Dermis microvascular lymphatic vessel endothelial cell (primary cell): ENCODE measurements at places on chromosomes 16 and 17.

GRCh38 chr17:74815550-74816370 lies 39.6 kb upstream of the NAT9 start:
- DNase-seq, result no peak

DNA sequence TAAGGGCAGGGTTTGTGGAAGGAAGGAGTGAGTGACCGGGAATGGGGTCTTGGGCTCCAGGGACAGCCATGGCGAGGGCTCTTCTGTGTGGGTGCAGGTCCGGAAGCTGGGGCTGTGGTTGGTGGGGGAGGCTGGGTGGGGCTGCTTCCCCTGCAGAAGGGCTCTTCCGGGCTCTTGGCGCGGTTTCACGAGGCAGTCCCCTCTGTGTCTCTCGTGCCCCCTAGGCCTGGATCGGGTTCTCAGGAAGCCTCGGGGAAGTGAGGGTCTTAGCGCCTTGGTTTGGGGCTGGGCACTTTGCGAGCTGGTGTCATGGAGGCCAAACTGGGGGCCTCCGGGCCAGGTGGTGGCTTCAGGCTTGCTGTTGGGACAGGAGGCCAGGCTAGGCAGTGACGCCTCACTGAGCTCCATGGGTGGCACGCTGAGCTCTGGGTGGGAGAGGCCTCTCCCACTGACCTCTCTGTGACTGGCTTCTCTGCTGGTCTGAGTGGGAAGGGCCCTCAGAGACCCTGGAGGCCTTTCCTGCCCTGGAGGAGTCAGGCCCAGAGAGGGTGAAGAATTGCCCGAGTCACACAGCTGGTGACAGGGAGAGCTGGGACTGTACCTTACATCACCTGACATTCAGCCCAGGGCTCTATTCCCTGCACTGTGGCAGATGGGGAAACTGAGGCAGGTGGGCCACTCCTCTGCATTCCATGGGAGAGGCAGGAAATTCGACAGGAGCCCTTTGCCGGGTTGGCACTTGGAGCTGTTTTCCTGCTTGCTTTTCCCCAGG lies 8.2 kb downstream of the ADCY7 start:
- DNase-seq, result no peak

GRCh38 chr17:3528403-3528851 lies 29.2 kb downstream of the TRPV3 start:
- no peak for DNase-seq

- peak; percentile 10 for DNase-seq
These were observed 37.6 kb downstream of the NOS2 start for GRCh38 chr17:27762527-27763305.

- peak; percentile 89 for DNase-seq
These were observed 22.2 kb downstream of the SERPINF1 start for GRCh38 chr17:1783834-1784611.

- DNase-seq, result no peak
These were observed 14.8 kb downstream of the TEKT5 start for GRCh38 chr16:10679921-10680320.

GRCh38 chr17:2083613-2084035 lies 28.7 kb downstream of the HIC1 start:
- no peak for DNase-seq

- no peak for DNase-seq
These were observed 11.1 kb downstream of the NACA2 start for GRCh38 chr17:61579961-61580360.

DNA sequence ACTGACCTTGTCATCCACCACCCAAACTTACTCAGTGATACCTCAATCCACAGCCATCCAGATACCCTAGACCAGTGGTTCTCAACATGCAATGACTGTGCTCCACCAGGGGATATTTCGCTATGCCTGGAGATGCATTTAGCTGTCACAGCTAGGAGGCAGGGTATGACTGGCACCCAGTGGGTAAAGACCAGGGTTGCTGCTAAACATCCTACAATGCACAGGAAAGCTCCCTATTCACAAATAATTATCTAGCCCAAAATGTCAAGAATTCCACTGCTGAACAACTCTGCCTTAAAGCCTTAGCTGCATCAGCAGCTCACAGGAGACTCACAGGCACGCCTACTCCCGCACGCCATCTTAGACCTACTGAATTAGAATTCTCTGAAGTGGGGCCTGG lies 212.6 kb downstream of the GRIN2A start:
- no peak for DNase-seq
